ENCODE measurements at places on chromosomes 1 and 21.
A peak's percentile ranks its signal among the peaks of the same experiment; 100 is the strongest.

DNA sequence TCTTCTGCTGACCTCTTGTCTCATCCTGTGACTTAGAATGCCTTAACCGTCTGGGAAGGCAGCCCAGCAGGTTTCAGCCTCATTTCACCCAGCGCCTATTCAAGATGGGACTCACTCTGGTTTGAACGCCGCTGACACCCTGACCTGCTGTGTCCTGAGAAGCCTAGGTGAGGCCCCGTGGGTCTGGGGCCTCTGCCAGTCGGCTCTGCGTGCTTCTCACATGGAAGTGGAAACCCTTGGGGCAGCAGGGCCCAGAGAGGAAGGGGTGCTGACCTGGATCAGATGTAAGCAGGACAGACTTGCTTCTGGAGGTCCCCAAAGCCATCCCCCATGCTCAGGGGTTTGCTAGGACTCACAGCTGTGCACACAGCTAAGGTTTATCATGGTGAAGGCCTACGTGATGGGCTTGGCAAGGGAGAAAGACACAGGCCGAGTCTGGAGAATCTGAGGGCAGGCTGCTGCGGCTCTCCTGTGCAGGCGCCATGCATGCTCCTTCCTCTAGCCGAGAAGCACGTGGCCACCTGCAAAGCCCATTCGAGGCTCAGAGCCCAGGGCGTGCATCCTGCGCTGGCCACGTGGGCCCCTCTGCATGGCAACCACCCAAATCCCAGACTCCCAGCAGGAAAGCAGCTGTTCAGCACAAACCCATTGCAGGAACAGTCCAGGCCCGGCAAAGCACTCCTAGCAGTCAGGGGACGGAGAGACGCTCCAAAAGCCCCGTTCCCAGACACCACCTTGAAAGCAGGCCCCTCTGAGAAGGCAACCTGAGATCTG, 3.8 kb downstream of the TRPM2 start:
- DNase-seq, result no peak

GRCh38 chr1:73948055-73948454, 249.9 kb downstream of the LRRIQ3 start:
- DNase-seq, result no peak

DNA sequence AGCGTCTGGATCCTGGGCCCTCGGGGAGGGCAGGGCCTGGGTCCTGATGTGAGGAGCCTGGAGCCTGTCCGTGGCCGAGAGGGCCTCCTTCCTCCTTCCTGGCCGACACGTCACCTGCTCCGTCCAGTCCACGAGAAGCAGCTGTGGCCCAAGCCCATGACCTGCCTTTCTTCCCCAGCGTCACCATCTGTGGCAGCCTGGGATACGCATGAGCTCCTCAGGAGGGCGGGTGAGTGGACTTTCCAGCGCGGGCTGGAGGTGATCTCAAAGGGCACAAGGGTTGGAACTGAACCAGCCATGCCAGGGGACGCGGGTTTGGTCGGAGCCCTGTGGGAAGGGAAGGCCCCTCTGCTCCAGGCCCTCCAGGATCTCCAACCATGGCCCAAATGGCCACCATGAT, 90.4 kb downstream of the DHRS3 start:
- DNase-seq, result no peak

DNA sequence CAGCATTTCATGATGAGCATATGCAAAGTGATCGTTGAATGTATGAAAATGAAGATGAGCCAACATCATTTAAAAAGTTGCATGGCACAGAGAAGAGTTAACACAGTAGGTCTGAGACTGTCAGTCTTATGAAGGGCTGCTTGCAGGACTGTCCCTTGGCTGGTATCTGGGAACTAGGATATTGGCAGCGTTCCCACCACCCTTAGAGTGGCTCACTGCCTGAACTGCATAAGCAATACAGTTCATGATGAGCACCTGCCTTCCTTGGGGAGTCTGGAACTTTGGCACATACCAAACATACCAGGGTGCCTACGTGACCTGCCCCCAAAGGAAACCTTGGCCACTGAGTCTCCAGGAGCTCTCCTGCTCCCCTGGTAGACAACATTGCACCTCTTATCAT, 161.8 kb downstream of the DSCAM start:
- no peak for DNase-seq

DNA sequence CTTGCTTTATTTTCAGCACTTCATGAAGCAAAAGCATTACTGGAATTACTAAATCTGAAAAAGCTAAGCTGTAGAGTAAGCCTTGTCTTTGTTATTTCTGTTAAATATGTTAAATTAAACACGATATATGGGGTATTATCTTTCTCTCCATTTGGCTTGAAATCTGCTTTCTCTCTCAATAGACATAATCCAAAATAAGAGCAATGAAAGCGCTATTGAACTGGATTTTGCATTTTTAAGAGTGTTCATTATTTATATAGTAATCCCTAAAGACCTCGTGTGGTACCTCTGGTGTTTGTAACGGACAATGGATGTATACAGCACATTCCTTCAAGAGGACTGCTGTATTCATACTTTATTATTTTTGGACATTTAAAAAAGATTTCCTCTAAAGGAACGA, 91.5 kb upstream of the KCNE2 start:
- DNase-seq, result no peak

GRCh38 chr1:68384321-68384813, 65.4 kb downstream of the RPE65 start:
- no peak for DNase-seq

DNA sequence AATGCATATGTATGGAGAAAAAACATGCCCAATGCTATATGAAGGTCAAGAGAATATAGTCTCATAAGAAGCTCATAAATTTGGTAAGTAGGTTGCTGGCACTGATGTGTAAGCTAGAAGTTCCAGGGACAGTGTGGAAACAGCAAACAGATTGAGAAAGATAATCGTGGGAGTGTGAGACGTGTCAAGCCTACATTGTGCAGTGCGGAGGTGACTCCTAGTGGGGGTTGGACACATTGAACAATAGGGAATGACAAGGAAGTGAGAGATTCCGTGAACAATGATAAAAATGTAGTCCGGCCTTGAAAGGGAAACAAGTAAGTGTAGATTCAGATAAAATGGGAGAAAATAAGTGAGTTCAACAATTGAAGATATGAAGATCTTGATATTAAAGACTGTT, 788.4 kb upstream of the PRMT6 start:
- DNase-seq, result no peak

DNA sequence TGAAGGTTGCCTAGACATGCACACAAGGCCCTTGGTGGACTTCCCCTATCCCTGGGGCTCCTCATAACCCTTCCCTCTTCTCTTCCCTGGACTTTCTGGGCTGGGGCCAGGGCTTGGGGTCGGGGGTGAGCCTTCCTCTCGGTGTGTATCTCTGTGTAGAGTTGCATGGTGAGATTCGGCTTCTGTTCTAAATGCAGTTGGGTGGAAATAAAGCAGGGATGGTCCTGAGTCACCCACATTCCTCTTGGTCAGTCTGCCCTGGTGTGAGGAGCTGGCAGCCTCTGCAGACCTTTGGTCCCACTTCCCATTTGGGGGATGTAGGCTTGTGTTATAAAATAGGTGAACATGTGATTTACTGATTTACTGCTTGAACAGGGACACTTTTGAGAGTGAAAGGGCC, 38.0 kb downstream of the ADARB1 start:
- no peak for DNase-seq

DNA sequence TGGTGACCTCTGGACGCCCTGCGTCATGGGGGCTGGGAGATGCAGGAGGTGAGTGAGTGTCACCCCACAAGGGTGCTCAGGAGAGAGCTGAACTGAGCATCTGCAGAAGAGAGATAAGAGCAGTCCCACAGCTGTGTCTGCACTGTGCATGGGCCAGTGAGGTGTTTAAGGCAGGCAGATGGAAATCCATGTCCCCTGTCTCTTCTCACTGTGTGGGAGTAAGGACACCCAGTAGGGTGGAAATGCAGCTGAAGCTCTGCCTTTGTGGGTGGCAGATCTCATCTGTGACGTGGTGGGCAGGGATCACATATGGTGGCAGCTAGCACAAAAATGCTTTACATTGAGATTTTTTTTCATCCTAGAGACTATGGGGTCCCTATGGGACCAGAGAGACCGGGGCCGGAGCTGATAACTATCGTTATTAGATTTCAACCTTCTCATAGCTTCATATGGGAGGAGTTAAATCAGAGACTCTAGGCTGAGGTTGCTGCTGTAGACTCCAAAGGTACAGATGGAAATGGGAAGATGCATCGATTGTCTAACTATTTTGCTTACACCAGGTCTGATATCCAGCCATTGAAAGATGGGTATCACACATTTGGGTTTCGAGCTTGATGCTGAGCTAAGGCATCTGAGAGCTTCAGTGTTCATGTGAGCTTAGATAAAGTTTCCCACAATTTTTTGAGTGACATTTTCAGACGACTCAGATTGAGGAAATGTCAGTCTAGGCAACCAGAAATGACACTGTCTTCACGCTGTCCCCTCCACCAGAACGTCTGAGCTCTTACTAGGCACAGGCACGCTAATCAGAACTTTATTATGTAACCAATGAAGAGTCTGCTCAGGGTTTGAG, 65.3 kb upstream of the PSEN2 start:
- DNase-seq, result no peak

DNA sequence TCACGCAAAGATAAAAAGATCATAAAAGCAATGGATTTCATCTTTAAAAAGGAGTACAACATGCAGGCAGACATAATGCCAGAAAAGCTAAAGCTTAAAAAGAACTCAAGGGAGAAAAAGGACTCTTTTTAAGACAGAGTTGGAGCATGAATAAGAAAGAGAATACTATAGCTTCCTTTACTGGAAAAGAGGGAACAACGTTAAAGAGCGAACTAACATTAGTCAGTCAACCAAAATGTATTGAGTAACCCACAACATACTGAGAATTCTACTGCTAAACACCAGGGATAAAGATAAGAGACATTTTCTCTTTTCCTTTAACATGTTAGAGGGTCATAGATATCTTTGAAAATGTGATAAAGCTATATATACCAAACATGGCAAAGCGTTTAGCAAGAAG, 182.0 kb downstream of the DUSP10 start:
- no peak for DNase-seq

- DNase-seq, result no peak
Measured at GRCh38 chr1:176852124-176852523, 312.4 kb downstream of the ASTN1 start.

GRCh38 chr1:228117335-228117734, 8.2 kb upstream of the MRPL55 start:
- no peak for DNase-seq

DNA sequence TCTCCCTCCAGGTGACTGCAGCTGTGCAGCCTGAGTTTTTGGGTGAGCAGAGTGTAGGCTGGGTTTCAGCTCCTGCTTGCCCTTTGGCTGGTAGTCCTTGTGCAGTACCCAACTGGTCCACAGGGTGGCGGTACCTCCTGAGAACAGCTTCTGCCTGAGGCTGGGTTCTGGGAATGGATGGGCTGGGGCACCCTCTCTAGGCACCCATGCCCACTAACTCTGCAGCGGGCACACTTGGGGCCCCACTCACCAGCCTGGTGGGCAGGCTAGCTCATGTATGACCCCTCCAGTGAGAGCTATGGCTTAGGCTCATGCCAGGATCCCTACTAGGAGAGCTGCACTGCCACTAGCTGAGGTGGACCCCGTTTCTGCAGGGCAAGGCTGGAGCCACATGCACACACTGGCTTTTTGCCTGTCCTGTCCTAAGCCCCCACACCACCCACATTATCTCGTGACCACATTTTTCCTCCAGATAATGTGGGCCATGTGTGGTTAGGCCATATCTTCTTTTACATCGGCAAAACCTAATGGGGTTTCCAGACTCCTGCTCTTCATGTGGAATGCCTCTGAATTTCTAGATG, 15.5 kb upstream of the GSTM4 start:
- DNase-seq, result peak; percentile 93

DNA sequence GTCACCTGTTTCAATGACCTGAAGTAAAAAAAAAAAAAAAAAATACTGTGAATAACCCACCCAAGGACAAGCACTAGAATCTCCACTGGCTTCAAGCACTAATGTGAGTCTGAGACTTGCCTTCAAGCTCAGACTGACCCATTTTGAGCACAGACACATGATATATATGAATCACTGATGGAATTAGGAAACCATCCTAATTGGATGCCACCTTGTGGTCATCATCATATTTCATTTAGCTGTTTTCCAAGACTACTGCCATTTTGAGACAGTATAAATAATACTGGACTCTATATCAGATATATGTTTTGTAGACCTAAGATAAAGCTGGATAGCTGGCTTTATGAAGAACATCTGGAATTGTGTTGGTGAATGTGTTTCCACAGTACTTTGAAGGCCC, 1232.0 kb downstream of the KCNT2 start:
- no peak for DNase-seq

DNA sequence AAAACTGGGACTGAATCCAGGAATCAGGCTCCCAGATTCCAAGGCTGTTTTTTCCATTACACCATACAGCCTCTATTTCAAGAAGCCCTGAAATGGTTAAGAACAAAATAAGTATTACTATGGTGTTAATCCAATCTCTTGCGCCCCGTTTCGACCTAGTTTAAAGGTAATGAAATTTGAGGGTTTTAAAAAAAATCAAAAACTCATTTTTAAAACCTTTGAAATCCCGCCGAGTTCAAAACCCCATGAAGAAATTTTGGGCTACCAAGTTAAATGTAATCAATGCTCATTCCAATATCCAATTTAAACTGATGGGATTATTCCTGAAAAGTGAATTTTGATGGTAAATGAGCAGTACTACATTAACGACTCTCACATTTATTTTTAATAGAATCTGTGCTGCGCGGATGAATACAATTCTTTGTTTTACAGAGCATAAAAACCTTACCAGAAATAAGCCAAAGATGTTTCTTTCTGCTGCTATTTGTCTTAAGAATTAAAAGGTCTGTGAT, 767 bp upstream of the EGLN1 start:
- no peak for DNase-seq

DNA sequence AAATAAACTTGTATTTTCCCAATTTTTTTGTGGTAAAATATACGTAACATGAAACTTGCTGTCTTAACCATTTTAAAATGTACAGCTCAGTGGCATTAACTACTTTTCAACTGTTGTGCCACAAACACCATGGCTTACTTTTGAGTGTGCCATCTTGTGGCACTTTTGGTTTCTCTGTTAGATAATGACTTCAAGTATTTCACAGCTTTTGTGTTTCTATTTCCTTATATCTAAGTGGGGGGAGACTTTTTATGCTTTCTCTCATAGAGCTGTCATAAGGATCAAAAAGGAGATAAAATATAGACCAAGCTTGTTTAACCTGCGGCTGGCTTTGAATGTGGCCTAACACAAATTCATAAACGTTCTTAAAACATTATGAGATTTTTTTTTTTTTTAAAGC, 44.3 kb downstream of the CDC14A start:
- peak; percentile 40 for DNase-seq
